ENCODE measurements at places on chromosomes 16 and 17.

GRCh38 chr17:45385331-45385997 is 47.2 kb downstream of the ARHGAP27 start:
- peak; percentile 75 for DNase-seq

- DNase-seq: no peak
Measured at GRCh38 chr16:10309271-10309932, 76.5 kb upstream of the ATF7IP2 start.

- DNase-seq: peak; percentile 49
Measured at GRCh38 chr17:41666237-41666641, 22.4 kb upstream of the EIF1 start.

GRCh38 chr17:19285213-19285900 is 48.2 kb downstream of the EPN2 start:
- DNase-seq: no peak

- DNase-seq: no peak
Measured at GRCh38 chr17:49513641-49514040, 18.5 kb downstream of the NGFR start.

- no peak for DNase-seq
Measured at GRCh38 chr16:22402191-22402590, 27.8 kb upstream of the CDR2 start.

GRCh38 chr17:32103476-32104113 is 38.7 kb upstream of the RHOT1 start:
- no peak for DNase-seq

DNA sequence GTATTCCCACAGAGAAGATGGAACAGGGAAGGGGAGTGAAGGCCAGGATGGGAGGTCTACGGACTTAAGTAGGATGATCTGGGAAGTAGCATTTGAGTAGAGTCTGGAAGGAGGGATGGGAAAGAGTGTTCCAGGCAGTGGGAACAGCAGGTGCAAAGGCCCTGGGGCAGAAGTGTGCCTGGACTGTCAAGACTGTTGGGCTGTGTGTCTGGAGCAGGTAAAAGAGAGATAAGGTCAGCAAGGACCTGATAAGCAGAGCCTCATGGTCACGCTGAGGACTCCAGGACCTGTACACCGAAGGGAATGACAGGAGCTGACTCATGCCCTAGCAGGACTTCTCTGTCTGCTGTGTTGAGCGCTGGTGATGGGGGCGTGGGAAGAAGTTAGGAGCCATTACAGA is 723 bp upstream of the CARD14 start:
- DNase-seq: no peak

- no peak for DNase-seq
Measured at GRCh38 chr16:26447570-26447969, 619.2 kb upstream of the C16orf82 start.

- DNase-seq: no peak
Measured at GRCh38 chr16:69307091-69307490, 4.1 kb upstream of the VPS4A start.

- no peak for DNase-seq
Measured at GRCh38 chr17:28657756-28658155, 4.0 kb downstream of the SDF2 start.

All from putamen (tissue), 1 donor.